Activated CD8-positive, alpha-beta memory T cell treated with anti-CD3 and anti-CD28 coated beads, Interleukin-2, amount 50 U/mL, for 4 hours (primary cell): ENCODE measurements at places on chromosomes 7 and 10.

- DNase-seq: no peak
These were observed 70.6 kb downstream of the KCNMA1 start for GRCh38 chr10:77566914-77567566.

DNA sequence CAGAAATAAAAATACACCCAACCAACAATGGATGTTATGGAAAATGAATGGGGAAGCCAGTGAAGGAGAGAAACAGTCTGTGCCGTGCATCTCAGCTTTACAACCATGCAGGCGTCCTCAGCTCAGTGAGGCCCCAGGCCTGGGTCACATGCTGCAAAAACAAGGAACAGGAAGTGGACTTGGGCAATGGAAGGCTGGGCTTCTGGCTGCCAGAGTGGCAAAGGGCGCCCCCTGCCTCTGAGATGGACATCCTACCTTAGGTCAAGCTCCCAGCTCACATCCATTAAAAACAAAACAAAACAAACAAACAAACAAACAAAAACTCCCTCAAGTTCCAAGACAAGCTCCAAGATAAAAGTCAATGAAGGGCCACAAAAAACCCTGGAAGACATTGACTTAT, 54.7 kb upstream of the AFAP1L2 start:
- no peak for DNase-seq

DNA sequence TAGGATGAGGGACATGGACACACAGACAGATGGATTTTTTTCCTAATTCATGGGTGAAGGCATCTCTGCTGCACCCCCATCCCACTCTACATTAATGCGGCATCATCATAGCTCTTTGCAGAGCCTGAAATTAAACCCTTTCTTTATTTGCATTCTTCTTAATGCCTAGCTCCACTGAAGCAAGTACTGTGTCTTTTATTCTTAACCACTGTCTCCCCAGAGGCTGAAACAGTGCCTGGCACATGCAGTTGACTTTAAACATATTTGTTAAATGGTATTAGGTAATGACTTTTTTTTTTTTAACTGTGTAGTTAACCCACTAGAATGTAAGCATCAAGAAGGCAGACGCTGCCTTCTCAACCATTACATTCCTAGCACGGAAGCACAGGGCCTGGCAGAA, 73.5 kb downstream of the SMURF1 start:
- no peak for DNase-seq

DNA sequence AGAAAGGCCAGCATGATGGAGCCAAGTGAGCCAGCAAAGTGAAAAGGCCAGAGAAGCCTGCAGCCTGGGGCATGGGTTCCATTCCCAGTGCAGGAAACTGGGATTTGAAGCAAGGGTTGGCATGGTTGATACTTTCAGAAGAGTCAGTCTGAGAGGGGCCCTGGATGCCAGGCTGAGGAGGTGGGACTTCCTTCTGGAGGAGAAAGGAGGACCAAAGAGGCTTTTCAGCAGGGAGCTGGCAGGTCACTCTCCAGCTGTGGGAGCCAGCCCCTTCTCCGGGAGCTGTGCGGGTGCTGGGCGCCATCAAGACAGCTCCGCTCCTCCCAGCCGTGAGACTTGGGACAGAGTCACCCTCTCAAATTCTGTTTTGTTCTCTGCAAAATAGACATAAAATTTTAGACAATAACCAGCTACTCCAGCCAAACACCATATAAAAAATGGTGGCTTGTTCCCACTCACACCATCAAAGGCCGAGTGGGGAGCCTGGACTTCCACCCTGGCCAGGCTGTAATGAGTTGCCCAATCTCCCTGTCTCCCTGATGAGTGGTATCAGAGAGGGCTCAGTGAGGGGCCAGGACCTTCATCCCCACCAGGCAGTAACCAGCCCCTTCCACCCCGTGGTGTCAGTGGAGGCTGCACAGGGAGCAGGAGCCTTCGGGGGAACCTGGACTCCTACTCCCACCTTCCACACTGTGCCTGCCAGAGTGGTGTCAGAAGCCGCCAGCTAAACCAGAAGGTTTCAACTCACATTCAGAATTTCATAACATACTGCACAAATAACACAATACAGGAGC, 133.6 kb upstream of the RET start:
- DNase-seq: no peak

- DNase-seq: no peak
These were observed 107.9 kb downstream of the POU6F2 start for GRCh38 chr7:39085590-39086049.

GRCh38 chr7:98206451-98207330, 4.5 kb upstream of the BHLHA15 start:
- no peak for DNase-seq

DNA sequence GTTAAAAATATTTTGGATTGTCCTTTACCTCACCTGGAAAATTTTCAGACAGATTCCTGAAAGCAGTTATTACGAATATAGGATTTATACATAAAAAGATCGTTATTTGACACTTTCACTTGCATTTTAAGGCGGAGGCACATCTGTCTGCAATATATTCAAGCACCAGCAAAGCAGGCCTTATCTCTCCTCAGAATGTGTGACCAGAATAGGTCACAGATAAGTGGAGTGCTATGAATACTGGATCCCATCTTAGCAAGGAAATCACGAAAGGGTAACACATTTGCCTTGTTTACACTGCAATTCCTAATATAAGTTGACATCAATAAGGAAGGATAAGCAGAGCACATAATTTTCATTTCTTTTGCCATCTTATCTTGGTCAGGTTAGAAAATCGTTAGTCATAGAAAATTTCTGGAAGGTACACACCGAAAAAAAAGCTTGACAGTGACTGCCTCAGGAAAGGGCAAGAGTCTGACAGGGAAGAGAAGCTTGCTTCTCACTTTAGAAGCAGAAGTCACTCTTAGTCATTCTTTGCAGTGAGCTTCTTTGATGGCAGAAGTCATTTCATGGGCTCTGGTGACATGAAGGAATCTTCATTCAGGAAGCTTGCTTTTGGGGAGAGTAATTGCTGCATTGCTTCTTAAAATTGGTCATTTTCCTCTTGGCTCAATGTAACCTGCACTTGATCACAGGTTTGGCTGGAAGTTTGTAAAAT, 98.1 kb upstream of the STK17A start:
- no peak for DNase-seq

- no peak for DNase-seq
These were observed 15.3 kb downstream of the GNAT3 start for GRCh38 chr7:80496586-80496985.

GRCh38 chr7:30447466-30447865, 31.1 kb downstream of the NOD1 start:
- no peak for DNase-seq

GRCh38 chr10:92809840-92810239, 38.5 kb upstream of the EXOC6 start:
- no peak for DNase-seq

DNA sequence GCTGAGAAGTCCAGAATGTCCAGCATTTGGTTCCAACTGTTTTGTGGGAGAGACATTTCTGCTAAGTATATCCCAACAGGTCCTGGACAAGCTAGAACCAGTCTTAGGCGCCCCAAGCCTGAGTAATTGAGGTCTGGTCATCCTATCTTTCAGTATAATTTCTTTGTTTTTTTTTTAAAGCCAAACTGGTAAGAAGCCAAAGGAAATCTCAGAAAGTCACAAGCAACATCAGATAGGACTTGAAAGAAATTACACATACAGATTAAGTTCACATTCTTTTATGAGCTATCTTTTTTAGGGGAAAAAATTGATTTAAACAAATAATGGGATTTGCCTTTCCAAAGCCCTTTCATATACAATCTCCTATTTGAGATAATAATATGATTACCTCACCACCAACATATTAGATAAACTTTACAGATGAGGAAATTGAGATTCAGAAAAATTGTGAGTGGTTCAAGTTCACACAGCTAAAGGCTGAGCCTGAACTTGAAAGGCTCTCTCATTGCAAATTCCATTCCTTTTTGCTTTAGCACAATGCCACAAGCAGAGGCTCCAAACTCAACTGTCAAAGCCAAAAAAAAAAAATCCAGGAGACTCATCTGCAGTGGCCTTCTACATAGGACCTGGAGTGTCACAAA, 15.0 kb downstream of the PDLIM1 start:
- DNase-seq: no peak

DNA sequence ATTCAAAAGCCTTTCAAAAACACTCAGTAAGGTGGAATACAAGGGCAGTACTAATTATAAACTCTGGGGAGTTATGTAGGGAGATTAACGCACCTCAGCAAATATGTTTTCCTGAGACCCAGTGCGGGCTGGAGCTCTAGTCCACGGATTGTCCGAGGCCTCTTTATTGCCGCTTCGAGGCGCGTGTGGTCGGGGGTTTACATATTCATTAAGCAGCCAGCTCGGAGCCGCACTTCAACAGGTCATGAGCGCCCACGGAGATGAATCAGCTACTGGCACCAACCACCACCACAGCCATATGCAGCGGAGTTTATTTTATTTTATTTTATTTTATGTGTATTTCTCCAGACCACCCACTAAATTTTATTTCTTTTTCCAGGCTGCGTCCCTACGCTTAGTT, 195.9 kb upstream of the ADARB2 start:
- no peak for DNase-seq

DNA sequence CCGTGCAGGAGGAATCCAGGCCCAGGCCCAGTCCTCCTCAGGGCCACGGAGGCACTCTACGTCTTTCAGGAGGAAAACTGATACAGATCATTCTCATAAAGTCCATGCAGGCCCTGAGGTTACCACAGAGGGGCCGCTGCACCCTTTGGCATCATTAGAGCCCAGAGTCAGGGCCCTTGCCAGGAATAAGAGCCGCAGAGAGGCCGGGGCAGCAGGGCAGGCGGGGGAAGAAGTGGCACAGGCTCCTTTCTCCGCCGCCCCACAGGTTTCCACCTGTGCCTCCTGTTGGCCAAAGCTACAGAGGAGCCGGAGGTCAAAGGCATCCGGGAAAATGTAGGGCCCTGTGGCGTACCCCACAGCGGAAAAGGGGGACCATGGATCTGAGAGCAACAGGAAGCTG, 366.6 kb upstream of the SHH start:
- no peak for DNase-seq

GRCh38 chr10:60425392-60426110, 35.9 kb upstream of the ANK3 start:
- DNase-seq: no peak

GRCh38 chr7:69047151-69047754, 551.0 kb upstream of the AUTS2 start:
- DNase-seq: no peak

DNA sequence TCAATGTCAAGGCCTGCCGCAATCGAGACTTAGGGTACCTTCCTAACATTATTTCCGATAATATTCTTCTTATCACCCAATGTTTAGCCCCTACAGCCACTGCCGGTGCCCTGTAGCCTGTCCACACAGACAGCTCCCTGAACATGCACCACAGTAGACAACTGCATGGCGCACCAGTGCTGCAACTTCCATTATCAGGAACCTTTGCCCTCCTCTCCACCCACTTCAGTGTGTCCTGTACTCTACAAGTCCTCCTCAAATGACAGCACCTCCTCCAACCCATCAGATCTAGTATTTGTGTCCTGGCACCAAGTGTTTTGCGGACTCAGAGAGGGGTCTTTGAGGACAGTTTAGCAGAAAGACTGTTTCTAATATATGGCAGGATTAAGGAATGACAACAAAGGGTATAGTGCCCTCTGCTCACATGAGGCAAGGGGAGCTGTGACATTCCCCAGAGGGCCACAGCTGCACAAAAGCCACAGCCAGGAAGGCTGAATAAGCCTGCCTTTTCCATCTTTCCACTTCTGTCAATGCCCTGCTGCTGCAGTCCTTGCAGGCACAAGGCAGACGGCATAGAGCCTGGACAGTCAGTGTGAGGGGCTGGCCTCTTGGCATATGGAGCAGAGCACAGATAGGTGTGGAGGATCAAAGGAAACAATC, 335.4 kb downstream of the PARD3 start:
- DNase-seq: no peak

DNA sequence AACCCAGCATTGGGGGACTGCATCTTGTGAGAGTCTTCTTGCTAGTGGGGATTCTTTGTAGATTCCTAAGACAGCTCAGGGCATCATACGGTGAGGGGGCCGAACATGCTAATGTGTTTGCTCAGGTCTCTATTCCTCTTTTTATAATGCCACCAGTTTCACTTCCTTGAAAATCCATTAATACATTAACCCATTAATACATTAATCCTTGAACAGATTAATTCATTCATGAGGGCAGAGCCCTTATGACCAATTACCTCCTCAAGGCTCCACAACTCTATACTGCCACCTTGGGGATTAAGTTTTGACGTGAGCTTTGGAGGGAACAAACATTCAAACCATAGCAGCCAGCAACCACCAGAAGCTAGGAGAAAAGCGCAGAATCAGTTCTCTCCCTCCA, 67.2 kb upstream of the POT1 start:
- no peak for DNase-seq

DNA sequence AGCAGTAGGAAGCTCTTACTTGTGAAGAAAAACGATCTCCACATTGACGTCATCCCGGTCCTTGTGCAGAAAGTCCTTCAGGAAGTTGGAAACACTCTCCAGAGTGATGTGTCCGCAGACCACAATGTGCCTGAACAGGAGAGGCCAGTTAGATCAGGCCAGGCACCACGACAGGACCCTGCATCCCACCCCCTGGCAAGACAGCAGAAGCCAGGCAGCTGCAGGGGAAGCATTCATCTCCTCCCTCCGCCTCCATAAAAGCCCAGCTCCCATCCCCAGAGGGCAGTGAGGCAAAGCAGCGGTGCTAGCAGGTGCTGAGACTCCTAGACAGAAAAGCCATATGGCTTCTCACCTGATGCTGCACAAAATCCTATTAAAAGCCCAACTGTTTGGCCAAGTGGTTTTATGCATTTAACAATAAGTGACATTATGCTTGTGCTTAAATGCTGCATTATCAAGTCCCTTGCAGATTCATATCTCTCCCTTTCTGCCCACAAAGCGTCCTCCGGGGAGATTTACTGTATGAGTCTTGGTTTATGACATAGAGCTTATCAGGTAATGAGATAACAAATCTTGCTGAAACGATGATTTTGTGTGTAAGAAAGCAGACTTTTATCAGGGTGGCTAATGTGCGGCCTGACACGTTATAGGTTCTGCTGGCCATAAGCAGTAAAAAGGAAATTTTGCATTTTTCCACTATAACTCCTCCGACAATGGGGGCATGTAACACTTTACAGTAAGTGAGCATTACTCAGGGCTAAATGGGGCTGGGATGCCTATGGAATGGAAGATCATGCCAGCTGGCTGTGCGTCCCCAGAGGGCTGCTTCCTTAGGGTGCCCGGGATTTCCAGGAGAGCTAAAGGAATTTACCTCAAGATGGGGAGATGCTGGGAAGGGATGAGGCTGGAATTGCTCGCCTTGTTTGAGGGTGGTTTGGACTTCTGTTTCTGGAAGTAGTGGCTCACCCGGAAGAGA, 546.9 kb downstream of the KCNMA1 start:
- no peak for DNase-seq

- no peak for DNase-seq
These were observed 48.5 kb downstream of the NXPH1 start for GRCh38 chr7:8481752-8482446.

- no peak for DNase-seq
These were observed 7.1 kb downstream of the NUDT1 start for GRCh38 chr7:2248984-2249694.
